Neural crest cell (in vitro differentiated cells): ENCODE measurements at places on chromosomes 1 and 21.

- DNase-seq: no peak
Observed at GRCh38 chr21:41953249-41953830, 478 bp downstream of the C2CD2 start.

- no peak for DNase-seq
Observed at GRCh38 chr1:234320549-234320948, 52.7 kb upstream of the COA6 start.

- DNase-seq: no peak
Observed at GRCh38 chr1:20184997-20185833, 681 bp upstream of the UBXN10 start.

- DNase-seq: peak; percentile 37
Observed at GRCh38 chr1:156859523-156860112, 701 bp upstream of the INSRR start.

DNA sequence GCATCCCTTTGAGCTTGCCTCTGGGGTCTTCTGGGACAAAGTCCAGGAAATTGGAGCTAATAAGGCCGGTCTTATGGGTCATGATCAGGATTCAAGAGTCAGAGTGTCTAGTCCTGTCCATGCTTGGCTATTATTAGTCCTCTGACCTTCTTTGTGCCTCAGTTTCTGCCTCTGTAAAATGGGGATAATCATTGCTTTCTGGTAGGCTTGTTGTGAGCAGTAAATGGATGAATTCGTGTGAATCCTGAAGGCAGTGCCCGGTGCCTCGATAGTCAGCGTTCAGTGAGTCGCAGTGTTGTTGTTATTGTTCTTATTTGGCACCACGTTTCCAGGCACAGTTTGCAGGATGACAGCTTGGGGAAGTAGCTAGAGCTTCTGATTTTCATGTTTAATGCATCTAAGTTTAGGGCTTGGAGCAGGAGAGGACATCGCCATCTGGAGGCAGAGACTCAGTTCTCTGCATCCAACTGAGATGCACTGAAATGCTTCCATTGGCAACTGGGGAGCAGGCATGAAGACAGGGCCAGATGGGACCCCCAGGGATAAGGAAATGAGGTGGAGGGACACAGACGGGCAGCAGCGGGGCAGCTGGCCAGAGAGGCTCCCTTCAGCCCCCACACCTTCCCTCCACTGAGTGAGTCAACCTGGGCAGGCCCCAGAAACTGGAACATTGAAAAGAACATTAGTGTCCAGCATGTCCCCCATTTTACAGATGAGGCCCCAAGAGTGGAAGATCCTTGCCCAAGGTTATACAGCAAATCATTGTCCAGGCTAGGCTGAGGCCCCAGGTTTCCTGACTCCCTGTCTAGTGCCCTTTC is 160.3 kb downstream of the PTPRU start:
- DNase-seq: no peak

GRCh38 chr1:55717111-55717510 is 501.9 kb upstream of the USP24 start:
- DNase-seq: no peak

- no peak for DNase-seq
Observed at GRCh38 chr1:914131-914890, 9.4 kb upstream of the SAMD11 start.

DNA sequence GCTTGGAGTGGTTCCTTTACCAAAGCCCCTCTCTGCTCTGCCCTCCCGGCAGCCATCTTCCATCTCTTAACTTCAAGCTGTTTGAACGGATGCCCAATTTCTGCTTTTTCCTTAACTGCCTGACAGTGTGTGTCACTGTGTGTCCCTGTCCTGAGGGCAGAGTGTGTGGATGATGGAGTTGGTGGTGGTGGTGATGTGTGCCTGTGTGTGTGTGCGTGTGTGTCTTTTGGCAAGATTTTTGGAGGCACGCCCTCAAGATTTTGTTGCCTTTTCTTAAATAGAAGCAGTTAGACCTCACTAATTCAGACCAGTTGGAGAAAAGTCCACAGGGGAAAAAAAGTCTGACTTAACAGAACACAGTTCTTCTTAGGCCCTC is 30.3 kb downstream of the SERTAD4 start:
- DNase-seq: no peak

- DNase-seq: no peak
Observed at GRCh38 chr1:182368903-182369302, 22.7 kb downstream of the GLUL start.

DNA sequence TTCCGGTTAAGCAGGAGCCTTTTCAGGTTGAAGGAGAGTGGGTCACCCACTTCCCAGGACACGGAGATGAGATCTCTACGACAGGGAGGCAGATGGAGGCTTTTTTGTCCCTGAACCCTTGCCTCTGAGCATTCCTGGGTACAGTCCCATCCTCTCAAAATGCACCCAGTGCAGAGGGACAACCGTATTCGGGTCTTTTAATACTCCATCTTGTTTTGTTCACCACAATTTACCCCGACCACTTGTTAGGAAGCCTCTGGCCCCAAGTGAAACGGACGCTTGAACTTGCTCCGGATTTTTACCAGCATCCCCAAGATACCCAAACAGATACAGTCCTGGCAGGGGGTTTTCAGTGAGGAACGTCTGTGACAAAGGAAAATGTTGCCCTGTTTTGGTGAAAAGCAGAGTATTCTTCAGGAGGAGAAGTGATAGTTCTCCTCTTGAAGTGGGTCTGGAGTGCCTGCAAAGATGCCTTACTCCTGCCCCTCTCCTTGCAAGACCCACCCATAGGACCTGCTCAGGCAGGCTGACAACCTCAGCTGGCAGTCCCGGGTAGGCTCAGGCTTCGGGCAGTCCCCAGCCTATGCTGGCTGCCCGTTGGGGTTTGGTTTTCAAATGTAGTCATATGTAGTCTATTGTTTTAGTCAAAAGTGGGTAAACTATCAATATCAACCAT is 669 bp upstream of the ARL8A start:
- no peak for DNase-seq

- no peak for DNase-seq
Observed at GRCh38 chr21:31556662-31557061, 102.8 kb upstream of the SOD1 start.

- no peak for DNase-seq
Observed at GRCh38 chr1:220807726-220808125, 21.0 kb downstream of the MTARC1 start.

- no peak for DNase-seq
Observed at GRCh38 chr1:212317916-212318315, 32.7 kb downstream of the PPP2R5A start.

- no peak for DNase-seq
Observed at GRCh38 chr1:194338241-194338948, 1152.0 kb upstream of the B3GALT2 start.

DNA sequence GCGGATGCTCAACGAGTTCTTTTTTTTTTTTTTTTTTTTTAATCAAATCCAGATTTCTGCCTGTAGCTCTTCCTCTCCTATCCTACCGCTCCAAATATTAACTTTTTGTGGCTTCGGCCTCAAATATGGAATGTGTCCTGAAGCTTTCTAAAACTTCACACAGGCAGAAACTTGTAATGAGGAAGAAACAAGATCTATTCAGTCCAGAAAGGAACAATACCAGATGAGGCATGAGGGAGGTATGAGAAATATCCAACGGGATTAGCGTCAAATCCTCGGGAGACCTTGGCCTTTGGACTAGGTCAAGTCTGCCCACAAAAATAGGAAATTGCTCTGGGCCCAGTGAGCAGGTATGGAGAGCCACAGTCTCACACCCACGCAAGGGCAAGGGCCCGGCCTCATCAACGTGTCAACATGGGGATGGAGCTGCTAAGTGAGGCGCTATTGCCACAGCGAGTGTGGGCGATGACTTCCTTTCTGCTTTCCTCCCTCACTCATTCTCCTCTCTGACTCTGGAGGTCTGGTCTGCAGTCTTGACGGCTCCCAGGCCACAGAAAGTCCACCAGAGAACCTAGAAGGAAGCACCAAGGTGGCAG is 66.6 kb downstream of the BCAR3 start:
- DNase-seq: no peak

- DNase-seq: no peak
Observed at GRCh38 chr1:110686188-110686587, 11.4 kb upstream of the KCNA3 start.

GRCh38 chr21:44985441-44986401 is 45.9 kb downstream of the SLX9 start:
- DNase-seq: no peak

GRCh38 chr21:18191139-18191538 is 53.5 kb upstream of the CHODL start:
- no peak for DNase-seq

GRCh38 chr1:9294405-9294773 is 1.7 kb downstream of the SPSB1 start:
- DNase-seq: no peak

DNA sequence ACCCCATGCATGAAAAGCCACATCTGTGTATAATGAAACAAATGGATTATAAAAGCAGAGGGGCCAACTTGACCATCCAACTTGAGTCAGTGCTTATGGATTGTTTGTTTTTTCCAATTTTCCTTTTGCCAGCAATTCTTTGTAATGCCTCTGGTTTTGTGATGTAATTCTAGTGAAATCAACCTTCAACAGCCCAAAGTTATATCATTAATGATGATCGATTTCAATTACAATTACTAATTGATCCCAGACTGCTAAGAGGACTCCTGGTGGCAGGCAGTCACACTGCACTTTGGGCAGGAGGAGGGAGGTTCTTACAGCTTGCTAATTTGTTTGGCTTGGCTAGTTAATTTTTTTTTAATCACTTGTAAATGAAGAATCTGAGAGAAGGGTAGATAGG is 552.3 kb downstream of the NUF2 start:
- DNase-seq: no peak

- no peak for DNase-seq
Observed at GRCh38 chr1:104946558-104947210, 1197.0 kb downstream of the AMY1C start.

GRCh38 chr1:91080650-91081049 is 58.8 kb upstream of the ZNF644 start:
- DNase-seq: no peak

DNA sequence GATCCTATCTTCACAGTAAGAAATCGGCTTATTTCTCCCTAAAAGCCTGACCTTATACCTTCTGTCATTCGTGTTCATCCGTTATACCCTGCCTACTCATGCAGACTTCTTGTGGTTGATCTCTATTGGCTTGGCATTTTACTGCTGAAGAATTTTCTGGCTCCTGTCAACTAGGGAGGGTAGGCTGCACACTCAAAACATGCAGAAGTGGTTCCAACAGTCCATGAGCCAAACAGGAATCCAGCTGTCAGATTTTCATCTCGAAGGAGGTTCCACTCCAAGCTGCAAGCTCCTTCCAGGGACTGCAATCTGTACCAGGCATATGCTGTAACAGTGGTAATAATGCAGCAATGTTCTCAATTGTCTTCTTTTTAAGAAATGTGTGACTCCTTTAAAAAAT is 10.1 kb downstream of the DNAJC11 start:
- no peak for DNase-seq

DNA sequence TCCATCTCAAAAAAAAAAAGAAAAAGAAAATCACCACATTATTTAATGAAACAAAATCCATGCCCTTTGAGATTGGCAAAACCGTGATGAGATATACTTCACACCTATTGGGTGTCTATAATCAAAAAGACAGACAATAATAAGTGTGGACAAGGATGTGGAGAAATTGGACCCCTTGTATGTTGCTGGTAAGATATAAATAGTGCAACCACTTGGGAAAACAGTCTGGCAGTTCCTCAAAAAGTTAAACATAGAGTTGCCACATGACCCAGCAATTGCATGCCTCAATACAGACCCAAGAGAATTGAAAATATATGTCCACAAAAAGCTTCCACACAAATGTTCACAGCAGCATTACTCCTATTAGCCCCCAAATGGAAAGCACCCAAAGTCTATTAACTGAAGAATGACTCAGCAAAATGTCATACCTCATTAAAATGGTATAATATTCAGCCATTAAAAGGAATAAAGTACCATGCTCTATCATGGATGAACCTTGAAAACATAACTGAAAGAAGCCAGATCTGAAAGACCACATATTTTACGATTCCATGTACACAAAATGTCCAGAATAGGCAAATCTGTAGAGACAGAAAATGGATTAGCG is 24.3 kb downstream of the LMOD1 start:
- no peak for DNase-seq

- peak; percentile 73 for DNase-seq
Observed at GRCh38 chr1:144551543-144552424, 40.9 kb upstream of the PPIAL4F start.

DNA sequence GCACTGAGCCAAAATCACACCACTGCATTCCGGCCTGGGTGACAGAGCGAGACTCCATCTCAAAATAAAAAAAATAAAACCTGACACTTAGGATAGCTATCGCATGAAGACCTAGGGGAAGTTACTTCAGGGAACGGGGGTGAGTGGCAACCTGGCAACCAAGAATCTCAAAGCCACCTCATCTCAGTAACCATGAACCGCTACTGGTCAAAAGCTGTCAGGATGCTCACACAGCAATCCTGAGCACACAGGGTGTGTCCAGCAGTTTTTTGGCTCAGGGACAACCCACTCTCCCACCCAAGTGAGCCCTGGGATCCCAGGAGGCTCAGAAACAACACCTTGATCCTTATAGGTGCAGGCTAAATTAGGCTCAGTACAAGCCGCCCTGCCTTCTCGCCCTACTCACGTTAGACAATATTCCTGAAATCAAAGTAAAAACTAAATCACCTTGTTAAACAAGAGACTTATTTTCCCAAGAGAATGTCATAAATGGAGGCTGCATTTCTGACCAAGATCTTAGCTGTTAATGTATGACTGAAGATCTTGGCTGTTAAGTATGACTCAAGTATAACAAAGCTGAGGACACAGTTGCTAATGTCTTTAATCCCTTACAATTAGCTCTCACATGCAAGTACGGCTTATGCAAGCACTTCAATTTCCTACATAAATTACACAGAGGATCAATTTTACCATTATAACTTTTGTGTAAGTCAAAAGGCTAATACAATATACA is 48.3 kb upstream of the NADK start:
- no peak for DNase-seq

DNA sequence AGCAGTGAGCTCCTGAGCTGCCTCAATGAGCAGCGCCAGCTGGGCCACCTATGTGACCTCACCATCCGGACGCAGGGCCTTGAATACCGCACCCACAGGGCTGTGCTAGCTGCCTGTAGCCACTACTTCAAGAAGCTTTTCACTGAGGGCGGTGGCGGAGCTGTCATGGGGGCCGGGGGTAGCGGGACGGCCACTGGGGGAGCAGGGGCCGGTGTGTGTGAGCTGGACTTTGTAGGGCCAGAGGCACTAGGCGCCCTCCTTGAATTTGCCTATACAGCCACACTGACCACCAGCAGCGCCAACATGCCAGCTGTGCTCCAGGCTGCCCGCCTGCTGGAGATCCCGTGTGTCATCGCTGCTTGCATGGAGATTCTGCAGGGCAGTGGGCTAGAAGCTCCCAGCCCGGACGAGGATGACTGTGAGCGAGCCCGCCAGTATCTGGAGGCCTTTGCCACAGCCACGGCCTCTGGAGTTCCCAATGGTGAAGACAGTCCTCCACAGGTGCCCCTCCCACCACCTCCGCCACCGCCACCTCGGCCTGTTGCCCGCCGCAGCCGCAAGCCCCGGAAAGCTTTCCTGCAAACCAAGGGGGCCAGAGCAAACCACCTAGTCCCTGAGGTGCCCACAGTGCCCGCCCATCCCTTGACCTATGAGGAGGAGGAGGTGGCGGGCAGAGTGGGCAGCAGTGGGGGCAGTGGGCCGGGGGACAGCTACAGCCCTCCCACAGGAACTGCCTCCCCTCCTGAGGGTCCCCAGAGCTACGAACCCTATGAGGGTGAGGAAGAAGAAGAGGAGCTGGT is 12.3 kb downstream of the ZBTB7B start:
- DNase-seq: no peak

- DNase-seq: no peak
Observed at GRCh38 chr1:183724350-183725042, 71.4 kb upstream of the APOBEC4 start.

GRCh38 chr1:78687315-78687714 is 37.7 kb downstream of the IFI44 start:
- no peak for DNase-seq
